Psoas muscle (tissue), 8 donors: ENCODE measurements at places on chromosomes 12 and 14.
A peak's percentile ranks its signal among the peaks of the same experiment; 100 is the strongest.

DNA sequence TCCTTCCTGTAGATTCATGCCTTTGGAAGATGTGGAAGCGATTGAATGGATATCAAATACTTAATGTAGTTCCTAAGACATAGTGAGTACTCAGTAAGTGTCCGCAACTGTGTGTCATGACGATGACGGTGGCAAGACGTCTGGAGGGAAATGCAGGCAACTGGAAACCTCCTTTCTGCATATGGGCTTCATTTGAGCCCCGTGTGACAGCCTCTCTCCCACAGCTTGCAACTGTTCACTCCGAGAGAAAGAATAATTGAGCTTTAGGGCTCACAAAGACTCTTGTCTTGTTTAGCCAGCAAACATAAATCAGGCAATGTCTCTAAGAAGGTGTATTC lies 6.9 kb downstream of the CFAP251 start:
- DNase-seq: no peak

DNA sequence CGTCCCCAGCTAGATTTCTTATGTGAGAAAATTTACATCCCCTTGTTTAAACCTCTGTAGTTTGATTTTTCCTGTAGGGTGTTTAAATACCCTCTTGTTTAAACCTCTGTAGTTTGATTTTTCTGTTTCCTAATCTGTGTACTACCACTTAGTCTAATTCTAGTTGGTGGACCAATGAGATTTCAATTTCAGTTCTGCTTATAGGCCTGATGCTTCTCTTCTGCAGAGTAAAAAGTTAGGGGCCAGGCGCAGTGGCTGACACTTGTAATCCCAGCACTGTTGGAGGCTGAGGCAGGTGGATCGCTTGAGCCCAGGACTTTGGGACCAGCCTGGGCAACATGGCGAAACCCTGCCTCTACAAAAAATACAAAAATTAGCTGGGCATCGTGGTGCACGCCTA lies 11.5 kb downstream of the UBC start:
- DNase-seq: peak; percentile 19

DNA sequence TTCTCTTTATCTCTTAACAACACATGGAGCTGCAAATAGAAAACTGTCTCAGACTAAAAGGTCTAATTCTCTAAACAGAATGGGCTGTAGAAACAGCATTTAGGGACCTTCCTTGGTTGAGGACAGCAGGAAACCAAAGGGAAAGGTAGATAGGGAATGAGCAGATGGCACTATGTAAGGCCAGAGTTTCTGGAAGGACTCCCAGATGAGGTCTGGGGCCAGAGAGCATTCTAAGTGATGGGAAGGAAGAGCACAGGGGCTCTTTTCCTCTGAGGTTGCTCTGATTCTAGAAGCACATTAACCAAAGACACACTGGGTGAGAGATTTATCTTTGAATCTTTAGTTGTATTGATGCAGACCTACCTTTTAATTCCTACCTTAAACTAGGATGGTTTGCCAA lies 79.4 kb downstream of the TPH2 start:
- DNase-seq: no peak

GRCh38 chr14:68661226-68662225 lies 131.3 kb downstream of the ZFP36L1 start:
- DNase-seq: no peak

GRCh38 chr12:54526812-54527630 lies 22.4 kb upstream of the PDE1B start:
- DNase-seq: peak; percentile 22

- no peak for DNase-seq
These were observed 32.2 kb downstream of the BRAP start for GRCh38 chr12:111653596-111653995.

DNA sequence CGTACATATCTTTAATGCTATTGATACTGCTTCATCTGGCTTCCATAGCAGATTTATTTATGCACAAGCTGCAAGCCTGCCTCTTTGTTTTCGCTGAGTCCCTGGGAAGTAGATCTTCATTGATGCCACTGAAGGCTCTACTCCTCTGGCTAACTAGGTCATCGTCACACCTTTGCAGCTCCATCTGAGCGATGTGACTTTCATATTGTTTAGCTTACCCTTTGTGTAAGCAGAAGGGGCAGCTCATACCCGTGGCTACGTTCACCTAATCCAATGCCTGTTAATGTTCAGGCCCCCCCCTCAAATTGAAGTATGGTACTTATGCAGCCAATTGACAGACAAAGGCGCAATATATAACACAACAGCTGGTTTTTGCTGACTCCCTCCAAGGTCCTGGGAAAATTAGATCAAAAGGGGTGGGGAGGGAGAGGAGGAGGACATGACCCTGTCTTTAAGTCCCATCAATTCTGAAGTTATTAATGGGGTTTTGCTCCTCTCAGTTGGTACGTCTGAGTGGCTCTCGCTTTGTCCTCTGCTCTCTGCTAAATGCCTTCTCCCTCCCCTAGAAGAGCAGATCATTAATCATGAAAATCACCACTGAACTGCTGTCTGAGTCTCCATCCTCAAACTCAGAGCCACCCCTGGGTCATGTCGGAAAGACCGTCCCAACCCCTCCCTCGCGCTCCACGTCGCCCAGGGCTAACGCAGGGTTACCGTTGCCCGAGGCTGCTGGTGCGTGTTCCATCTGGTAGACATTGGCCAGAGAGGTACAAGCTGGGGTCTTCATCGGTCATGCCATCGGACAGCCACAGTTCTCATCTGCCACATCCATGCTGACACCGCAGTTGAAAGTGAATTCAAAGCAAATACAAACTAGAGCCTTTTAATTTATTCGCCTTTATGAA lies 128.8 kb downstream of the ADGRD1 start:
- DNase-seq: no peak

DNA sequence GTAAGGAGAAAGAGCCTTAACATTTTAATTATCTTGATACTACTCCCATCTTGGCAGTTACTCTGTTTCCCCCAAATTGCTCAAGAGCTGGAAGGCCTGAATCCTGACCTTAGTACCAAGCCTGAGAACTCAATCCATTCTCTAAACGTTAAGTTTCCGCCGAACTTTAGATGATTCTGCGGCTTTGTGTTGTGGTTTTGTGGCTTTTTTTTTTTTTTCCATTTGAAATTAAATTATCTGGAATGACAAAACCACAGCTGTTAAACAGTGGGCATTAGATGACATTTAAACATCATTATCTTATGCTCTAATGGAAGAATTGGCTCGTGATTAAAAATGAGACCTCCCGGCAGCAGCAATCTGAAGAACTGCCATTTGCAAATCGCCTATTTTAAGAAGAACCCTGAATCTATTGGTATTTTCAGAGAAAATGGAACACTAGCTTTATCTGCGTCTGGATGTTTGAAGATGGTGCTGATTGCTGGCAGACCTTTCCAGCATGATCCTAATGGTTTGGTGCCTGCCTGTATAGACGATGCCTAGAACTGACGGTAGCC lies 38.4 kb downstream of the TMEM132C start:
- DNase-seq: no peak

DNA sequence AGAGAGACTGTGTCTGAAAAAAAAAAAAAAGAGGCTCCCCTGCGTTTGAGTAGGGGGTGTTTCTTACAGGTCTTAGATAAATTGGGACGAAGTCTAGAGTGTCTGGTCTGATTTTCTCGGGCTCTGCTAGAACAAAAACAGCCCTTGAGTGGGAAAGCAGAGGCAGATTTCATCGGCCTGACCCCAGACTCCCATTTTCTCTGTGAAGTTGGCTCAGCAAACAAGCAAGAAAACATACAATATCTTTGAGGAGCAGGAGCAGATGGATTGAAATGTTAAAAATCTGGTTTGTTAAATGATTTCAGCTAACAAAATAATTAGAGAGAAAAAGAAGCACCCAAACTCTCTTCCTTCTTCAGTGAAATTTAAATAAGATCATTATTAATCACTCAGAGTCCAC lies 44.1 kb downstream of the DERA start:
- no peak for DNase-seq

DNA sequence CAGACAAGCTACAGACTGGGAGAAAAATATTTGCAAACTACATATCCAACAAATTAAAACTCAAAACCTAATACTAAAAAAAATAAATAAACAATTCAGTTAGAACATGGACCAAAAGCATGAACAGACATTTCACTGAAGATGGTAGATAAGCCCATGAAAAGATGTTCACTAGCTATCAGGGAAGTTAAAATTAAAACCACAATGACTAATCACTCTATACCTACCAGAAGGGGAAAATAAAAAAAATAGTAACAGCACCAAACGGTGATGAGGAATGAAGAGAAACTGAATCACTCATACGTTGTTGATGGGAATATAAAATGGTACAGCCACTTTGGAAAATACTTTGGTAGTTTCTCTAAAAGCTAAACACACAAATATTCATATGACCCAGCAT lies 31.1 kb upstream of the DHRS7 start:
- no peak for DNase-seq

- DNase-seq: no peak
These were observed 9.5 kb upstream of the KRT84 start for GRCh38 chr12:52394836-52395405.

- DNase-seq: no peak
These were observed 15.4 kb downstream of the PLEKHG3 start for GRCh38 chr14:64719601-64720000.

- no peak for DNase-seq
These were observed 27.1 kb downstream of the DAD1 start for GRCh38 chr14:22561661-22562579.

DNA sequence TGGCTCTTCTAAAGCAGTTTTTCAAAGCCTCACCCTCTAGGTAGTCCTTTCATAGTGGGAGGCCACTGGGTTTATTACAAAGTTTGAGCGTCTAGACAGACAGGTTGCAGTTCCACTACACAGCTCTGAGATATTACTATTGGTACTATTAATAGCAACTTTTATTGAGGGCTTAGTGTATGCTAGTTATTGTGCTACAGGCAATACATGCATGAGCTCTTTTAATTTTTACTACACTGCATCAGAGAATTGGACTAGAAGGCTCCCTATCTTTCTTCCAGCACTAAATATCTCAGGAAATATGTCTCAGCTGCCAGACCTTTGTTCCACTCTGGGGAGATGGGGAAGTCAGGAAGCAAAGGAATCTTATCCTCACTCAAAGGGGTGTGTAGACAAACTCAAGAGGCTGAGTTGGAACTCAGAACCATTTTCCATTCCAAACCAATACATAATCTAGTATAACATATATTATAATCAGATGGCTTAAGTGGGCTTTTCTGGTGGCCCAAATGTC lies 161.8 kb upstream of the SLC38A2 start:
- no peak for DNase-seq

DNA sequence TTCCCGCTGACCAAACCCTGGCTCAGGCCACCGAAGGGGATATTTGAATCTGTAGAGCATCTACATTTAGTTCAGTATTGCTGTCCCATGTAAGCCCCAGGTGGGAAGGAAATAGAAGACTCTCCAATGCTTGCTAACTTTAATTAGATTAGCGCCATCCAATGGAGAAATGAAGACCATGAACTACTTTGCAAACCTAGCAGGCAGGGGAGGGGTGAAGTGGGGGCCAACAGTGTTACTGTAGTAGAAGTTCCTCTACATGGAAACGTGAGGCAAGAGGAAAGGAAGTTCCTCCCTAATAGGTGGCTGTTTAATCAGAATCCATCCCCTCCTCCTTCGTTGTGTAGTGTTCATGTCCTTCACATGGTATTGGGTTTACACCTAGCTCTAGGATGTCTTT lies 9.3 kb upstream of the DENND5B start:
- no peak for DNase-seq

GRCh38 chr12:52524241-52524897 lies 4.2 kb upstream of the KRT5 start:
- no peak for DNase-seq

- peak; percentile 55 for DNase-seq
These were observed at the start of gene TSPAN11 for GRCh38 chr12:30926243-30927221. Gene TSPAN11 (plus strand): TSS chr12:30926748. CDS start chr12:30953992, 27,244 bp downstream.

GRCh38 chr14:30928462-30928861 lies 54.1 kb downstream of the COCH start:
- DNase-seq: no peak

- no peak for DNase-seq
These were observed 234.5 kb upstream of the PLXNC1 start for GRCh38 chr12:93913845-93914244.

DNA sequence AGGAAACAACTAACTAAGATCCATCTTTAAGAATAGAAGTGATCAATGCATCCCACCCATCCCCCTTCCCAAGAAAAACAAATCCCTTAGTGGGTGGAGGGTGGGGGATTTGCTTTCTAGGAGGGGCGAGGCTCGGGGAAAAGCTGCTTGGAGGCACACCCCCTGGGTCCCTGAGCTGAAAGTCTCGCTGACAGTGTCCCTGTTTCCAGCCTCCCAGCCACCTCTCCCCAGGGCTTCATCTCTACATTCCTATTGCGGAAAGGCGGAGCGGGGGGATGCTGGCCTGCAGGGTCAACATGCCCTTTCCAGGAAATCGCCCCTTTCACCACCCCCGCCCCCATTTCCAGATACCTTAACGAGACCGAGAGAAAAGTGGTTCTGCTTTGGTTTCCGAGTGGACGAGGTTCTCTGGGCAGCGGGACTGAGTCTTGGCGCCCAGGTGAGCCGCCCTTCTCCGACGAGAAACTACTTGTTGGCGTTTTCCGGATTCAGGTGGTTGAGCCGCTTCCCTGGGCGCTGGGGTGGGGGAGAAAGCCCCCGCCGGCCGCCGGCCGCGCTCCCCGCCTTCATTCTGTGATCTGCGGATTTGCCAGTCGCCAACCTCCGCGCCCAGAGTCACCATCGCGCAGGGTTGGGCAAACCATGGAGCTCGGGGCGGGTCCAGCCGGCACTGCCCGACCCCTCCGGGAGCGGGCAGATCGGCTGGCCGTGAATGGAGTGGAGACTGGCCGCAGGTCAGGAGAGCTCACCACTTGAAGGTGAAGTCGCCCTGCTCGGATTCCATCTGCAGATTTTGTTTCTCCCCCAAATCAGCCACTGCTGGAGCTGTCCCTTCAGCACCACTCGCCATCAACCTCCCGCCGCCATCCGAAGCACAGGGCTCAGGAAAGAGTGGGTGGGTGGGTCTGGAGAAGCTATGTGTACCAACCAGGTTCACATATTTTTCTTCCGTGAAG lies 505 bp downstream of the KCNC2 start:
- no peak for DNase-seq

- no peak for DNase-seq
These were observed 138.9 kb downstream of the PIK3C2G start for GRCh38 chr12:18400186-18400585.

DNA sequence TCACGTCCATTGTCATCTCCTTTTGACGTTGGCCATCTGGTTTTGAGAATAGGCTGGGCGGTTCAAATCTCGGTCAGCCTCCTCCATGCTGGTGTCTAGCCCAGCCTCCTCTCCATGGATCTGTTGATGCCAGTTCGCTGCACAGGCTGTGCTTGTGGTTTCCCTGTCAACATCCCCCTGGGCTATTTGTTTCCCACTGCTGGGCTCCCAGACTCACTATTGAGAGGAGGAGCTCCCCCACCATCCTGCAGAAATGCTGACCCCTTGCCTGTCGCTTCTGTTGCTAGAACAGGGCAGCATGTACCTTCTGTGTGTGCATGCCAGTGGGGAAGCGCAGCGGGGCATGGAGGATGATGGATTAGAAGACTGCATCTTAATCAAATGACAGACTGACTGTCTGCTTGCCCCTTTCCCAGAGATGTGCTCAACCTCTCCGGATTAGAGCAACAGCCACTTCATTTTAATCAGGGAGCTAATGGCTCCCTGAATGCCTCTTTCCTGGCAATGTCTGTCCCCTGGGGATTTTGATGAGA lies 170.5 kb downstream of the TSPAN9 start:
- DNase-seq: no peak

GRCh38 chr14:68373847-68374444 lies 418.9 kb downstream of the ZFP36L1 start:
- DNase-seq: no peak
